Heart left ventricle (tissue), 16 donors: ENCODE measurements at places on chromosomes 7 and 10.
A peak's percentile ranks its signal among the peaks of the same experiment; 100 is the strongest.

DNA sequence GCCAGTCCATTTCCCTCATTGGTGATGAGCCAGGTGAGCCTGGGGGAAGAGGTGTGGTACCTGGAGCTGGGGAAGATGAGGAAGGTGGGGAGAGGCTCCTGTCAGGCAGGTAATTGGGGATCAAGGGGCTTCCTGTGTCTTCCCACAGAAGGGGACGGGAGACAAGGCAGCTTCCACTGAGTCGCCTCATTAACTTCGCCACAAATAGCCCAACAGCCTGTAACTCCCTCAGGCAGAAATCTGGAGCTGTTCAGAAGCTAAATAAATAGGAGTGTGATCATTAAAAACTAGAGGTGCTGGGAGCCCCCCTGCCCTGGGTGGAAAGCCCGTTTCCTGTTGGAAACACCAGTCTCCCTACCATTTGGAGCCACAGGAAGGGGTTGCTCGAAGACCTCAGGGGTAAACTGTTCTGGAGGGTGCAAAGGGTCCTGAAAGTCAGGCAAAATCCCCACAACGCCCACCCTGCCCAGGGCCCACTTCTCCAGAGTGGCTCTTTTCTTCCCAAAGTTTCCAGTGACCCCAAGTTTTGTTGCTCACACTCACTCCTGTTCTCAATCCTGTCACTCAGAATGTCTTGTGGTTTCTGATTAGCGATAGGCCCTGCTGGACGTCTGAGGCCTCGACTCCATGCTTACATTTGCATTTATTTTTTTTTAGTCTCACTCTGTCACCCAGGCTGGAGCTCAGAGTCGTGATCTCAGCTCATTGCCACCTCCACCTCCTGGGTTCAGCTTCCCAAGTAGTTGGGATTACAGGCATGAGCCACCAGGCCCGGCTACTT, 25.7 kb downstream of the UNC5B start:
- peak; percentile 5 for DNase-seq

GRCh38 chr7:156099085-156099484, 286.8 kb upstream of the SHH start:
- no peak for DNase-seq

DNA sequence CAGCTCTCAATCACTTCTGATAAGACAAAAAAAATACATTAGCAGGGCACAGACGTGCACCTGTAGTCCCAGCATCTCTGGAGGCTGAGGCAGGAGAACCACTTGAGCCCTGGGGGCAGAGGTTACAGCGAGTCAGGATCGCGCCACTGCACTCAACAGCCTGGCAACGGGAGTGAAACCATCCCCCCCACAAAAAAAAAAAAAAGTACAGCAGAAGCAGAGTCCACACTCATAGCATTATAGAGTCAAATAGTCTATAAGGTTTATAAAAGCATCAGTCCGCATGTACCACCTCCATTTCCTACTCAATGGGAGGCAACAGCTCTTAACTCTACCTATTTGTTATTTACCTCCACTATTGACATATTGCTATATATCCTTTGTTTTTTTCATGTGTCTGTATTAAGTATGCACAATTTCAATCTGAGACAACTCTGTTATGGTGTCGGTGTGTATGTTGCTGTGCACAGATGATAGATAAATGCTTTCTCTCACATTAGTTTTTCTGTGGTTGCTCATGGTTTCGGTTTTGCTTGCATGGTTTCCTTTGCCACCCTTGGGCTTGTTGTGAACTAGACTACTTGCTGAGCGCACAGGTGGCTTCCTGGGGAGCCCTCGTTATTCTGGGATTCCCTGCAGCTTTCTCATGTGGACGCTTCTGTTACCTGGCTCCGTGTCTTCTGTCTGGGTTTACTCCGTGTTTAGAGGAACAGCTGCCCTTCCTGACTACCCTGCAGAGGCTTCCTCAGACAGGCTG, 40.4 kb downstream of the PROSER2 start:
- DNase-seq = no peak

DNA sequence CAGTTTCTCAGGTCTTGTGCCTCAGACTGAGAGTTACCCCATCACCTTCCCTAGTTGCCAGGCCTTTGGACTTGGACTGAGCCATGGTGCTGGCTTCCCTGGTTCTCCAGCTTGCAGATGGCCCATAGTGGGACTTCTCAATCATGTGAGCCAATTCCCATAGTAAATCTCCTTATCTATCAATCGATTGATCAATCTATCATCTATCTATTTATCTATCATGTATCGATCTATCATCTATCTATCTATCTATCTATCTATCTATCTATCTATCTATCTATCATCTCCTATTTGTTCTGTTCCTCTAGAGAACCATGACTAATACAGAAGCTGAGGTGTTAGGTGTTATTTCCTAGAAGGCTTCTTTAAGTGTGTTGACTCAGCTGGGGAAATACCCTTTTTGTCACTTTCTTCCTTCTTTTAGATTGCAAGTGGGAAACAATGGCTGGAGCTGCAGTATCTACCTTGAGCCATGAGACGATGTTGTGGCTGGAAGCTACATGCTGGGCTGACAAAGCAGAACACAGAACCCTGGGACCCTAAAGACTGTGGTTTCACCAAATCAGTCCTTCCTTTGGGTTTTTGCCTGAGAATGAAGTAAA, 234.7 kb upstream of the GLI3 start:
- no peak for DNase-seq

DNA sequence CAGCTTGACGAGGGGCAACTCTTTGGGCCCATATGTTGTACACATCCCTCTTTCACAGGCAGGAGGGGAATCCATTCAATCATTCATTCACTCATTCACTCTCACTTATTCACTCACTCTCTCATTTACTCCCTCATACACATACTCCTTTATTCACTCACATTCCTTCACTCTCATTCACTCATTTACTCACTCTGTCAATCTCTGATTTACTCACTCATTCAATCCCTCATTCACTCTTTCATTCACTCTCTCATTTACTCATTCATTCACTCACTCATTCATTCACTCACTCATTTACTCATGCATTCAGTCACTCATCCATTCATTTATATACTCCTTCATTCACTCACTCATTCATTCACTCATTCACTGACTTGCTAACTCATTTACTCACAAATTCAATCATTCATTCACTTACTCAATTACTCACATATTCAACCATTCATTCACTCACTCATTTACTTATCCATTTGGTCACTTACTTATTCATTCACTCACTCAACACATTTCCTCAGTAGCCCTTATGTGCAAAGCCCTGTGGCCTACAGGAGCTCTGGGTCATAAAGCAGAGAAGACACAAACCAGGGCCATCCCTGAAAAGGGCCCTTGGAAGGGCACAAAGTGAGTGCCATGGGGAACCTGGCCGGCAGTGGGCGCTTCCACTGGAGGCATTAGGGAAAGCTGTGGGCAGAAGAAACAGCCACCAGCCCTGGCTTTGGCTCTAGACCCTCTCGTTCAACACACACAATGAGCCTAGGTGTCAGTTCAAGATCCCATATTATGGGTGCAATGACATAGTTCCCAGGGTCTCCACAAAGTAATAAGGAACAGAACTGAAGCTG, 26.0 kb downstream of the HIP1 start:
- DNase-seq = no peak

- DNase-seq = no peak
Observed at GRCh38 chr10:51394039-51394438, 305.4 kb downstream of the CSTF2T start.

DNA sequence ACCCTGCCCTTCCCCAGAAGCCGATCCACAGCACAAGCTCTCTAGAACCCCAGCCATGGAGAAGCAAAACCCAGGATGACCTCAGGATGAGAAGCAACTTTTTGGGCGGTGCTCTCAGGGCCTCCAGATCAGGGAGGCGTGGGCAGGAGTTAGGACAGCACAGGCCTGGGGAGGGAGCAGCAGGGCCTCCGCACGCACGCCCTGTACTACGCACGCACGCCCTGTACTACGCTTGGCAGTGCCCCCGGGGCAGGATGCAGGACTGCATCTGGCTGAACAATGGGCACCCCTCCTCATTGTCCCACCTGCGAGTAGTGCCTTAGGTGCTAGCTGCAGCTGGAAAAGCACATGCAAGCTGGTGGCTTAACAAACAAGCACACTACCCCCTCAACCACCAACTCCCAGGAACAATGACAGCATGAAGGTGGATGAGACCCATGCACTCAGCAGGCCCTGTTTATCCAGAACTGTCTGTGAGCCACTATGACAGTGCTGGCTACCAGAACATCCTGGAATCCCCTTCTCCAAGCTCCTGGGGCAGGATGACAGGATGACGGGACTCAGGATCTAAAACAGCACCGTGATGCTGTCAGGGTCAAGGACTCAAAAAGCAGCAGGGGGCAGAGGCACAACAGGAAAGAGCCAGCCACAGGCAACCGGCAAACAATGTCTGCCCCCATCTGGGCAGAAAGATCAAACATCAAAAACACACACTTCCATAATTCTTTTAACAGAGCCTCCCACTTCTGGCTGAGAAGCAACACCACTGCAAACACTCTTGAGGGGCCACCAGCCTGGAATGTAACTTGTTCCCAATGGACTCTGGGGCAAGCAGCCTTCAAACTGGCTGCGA, 11.8 kb downstream of the PODXL start:
- no peak for DNase-seq

- DNase-seq = no peak
Observed at GRCh38 chr10:129785536-129785981, 178.5 kb downstream of the EBF3 start.
